ENCODE measurements at places on chromosomes 11 and 22.

- DNase-seq: no peak
Measured at GRCh38 chr11:106724293-106724892, 293.9 kb downstream of the GUCY1A2 start.

DNA sequence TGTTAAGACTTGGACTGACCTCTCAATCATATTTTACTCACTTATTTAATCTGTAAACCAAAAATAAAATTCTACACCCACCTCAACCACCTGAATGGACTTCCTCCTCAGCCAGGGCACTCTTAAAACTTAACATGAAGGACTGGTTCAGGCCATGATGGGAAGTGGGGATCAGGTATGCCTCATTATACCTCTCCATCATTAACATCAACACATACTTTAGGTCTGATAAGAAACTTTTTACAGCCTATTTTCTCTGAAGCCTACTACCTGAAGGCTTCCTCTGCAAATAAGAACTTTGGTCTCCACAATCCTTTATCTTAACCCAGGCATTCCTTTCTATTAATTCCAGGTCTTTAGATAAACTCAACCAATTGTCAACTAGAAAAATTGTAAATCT lies 390.0 kb downstream of the AASDHPPT start:
- no peak for DNase-seq

DNA sequence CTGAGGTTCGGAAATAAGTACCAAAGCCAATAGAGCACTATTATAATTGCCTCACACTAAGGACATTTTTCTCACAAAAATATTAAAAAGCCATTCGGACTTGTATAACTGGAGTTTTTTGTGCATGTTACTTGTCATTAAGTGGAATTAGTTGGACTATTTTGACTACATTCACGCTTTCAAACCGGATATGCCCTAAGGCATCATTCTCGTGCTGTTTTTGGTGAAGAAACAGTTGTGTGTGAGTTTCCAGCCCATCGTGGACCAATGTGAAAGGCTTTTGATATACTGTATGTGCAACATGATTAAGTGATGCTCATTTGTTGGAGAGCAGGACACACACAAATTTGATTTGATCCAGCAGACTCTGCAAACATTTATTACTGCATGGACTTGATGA lies 192.8 kb downstream of the PGR start:
- no peak for DNase-seq

- DNase-seq: no peak
Measured at GRCh38 chr11:126628790-126629621, 273.5 kb downstream of the ST3GAL4 start.

DNA sequence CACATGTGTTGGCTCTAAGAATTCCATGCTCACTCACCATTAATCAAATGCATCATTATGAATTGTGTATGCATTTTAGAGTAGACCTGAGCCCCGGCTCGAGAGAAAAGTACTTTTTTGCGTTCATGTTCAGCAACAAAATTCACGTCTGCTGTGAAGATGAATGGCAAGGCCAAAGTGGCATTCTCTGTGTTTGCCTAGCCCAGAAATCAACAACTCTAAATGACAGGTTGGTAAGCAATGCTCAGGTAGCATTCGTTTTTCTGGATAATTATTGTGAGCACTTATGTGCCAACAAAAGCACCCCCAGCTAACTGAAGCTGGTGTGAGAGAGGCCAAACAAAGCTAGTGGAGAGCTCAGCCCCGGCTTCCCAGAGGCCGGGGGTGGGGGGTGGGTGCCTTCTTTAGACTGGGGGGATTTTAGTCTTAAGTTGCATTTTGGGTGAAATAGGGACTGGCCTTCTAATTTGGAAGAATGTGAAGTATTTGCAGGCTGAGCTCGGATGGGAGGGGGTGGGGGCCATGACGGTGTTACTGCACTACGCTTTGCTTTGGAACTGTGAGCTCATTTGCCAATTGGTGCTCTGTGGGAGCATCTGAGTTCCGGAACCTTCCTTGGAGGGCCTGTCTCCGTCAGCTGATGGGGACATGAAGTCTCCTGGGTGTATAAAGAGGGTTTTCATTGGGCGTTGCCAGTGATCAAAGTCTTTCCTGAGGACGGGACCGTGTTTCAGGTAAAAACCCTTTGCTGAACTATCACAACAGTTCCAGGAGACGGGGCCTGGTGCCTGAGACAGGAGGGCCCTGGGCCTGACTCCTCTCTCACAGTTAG lies 29.0 kb upstream of the ALX4 start:
- no peak for DNase-seq

- no peak for DNase-seq
Measured at GRCh38 chr11:65576867-65577755, 1.3 kb downstream of the EHBP1L1 start.

DNA sequence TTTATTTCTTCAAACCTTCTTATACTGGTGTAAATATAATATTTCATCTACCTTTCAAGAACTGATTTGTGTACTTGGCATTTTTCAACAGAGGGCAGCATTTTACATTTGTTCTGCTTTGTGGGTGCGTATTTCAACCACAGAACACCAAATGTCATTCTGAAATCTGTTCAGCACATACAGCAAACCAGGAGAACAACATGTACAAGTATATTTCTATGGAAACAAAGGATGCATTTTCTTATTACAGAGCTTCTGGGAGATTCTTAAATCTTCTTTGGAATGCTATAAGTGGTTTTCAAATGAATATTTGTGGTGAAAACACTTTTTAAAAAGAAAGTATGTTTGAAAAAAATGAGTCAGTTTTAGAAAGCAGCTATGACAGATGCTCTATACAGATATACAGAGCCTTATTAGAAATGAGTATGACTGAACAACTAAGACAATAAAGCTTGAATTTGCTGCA lies 946.0 kb downstream of the FAM181B start:
- DNase-seq: no peak

GRCh38 chr11:109247071-109247470 lies 174.9 kb upstream of the C11orf87 start:
- DNase-seq: no peak

- no peak for DNase-seq
Measured at GRCh38 chr22:46897246-46897623, 134.8 kb downstream of the TBC1D22A start.

- DNase-seq: no peak
Measured at GRCh38 chr22:43200555-43200954, 13.6 kb upstream of the TTLL12 start.

- no peak for DNase-seq
Measured at GRCh38 chr11:23679041-23679440, 817.8 kb upstream of the LUZP2 start.

- no peak for DNase-seq
Measured at GRCh38 chr22:47605441-47605840, 843.0 kb downstream of the TBC1D22A start.

DNA sequence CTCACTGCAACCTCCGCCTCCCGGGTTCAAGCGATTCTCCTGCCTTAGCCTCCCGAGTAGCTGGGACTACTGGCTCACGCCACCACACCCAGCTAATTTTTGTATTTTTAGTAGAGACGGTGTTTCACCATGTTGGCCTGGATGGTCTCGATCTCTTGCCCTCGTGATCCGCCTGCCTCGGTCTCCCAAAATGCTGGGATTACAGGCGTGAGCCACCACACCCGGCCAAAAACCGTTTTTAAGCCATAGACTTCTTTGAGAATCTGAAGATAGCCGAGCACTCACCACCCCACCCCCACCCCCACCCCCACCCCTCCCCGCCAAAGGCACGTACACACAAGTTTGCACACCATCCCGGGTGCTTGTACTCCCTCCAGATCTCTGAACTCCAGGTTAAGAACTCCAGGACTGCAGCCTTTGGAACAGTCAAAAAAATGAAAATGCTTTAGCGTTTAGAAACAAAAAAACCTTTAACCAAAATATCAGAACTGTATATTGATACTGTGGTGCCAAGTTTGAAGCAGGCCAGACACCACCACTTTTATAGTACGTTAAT lies 1.5 kb downstream of the CRKL start:
- DNase-seq: no peak

DNA sequence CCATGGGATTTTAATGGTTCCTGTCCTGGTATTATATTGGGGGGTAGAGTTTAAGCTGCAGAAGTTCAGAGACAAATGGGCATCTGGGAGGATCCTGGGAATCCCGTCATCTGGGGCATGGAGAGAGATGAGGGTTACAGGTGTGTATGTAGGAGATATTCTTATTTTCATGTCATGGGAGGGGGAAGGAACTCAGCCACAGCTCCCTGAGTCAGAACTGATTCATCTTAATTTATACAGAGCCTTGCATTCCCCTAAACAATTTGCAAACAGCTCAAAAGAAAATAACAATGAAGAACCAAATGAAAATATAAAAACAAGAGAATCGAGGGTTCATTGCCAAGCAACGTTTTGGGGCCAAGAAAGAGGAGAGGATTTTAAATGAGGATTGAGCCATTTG lies 155.9 kb upstream of the TBCEL start:
- DNase-seq: no peak

- DNase-seq: no peak
Measured at GRCh38 chr22:27434898-27435297, 366.7 kb downstream of the MN1 start.

Measured in cortex of kidney (tissue), 1 donor.